ENCODE measurements at places on chromosomes 13 and 19.

GRCh38 chr13:96279904-96280303, 190.0 kb downstream of the HS6ST3 start:
- DNase-seq, result no peak

DNA sequence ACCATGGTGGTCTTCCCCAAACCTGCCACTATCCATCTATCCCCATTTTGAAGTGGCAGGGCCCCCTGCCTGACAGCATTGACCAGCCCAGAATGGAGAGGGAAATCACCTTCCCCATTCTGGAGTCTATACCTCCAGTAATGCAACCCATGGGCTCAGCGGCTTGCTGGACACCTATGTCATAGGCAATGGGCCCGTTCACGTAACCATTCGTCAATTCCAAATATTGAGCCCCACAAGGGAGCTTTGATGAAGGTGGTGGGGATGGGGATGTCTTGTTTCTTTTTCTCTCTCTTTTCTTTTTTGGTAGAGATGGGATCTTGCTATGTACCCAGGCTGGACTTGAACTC, 63.1 kb downstream of the AP1M1 start:
- no peak for DNase-seq

DNA sequence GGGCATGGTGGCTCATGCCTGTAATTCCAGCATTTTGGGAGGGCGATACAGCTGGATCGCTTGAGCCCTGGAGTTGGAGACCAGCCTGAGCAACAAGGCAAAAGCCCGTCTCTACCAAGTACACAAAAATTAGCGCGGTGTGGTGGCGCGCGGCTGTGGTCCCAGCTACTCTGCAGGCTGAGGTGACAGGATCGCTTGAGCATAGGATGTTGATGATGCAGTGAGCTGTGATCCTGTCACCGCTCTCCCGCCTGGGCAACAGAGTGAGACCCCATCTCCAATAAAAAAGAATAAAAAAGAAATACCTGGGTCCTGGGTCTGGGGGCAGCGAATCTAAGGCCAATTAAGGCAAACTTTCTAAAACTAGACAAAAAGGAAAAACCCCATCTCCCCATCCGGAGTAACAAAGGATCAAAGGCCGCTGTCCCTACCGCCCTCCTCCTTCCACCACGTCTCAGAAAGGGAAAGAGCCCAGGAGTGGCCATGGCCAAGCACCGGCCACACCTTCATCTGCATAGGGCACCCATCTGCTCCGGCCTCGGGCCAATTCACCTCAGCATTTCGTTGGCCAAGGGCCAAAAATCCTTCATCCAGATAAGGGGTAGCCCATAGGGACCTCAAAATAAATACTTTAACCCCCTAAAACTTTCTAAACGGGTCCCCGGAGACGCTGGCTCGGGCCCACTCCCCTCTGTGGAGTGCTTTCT, 851 bp downstream of the ZNF320 start:
- peak; percentile 6 for DNase-seq

DNA sequence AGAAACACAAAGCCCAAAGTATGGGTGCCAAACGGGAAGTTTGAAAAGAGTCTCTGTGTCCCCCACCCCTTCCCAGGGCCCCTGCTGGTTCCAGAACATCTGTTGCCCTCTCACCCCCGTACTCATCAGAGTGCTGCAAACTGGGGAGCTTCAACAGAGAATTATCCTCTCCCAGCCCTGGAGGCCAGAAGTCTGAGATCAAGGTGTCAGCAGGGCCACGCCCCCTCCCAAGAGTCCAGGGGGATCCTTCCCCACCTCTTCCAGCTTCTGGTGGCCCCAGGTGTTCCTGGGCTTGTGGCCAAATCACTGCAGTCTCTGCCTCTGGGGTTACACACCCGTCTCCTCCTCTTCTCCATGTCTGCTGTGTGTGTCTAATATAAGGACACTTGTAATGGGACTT, 183.4 kb downstream of the PTPRS start:
- no peak for DNase-seq

DNA sequence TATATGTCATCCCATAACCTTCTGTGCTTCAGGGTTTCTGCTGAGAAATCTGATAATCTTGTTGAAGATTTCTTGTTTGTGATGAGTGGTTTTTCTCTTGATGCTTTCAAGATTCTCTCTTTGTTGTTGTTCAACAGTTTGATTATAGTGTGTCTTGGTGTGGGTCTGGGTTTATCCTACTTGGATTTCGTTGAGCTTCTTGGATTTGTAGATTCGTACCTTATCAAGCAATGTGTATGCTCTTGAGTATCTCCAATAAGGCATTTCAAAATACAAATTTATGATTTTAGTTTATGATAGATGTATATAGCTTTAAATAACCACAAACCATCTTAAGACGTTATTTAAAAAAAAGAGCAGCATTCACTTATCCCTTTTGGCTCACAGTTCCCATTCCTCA, 57.5 kb downstream of the URI1 start:
- no peak for DNase-seq

GRCh38 chr19:43316591-43317319, 36.7 kb upstream of the CD177 start:
- no peak for DNase-seq

- DNase-seq, result no peak
Measured at GRCh38 chr13:110932588-110932987, 17.7 kb upstream of the ANKRD10 start.

DNA sequence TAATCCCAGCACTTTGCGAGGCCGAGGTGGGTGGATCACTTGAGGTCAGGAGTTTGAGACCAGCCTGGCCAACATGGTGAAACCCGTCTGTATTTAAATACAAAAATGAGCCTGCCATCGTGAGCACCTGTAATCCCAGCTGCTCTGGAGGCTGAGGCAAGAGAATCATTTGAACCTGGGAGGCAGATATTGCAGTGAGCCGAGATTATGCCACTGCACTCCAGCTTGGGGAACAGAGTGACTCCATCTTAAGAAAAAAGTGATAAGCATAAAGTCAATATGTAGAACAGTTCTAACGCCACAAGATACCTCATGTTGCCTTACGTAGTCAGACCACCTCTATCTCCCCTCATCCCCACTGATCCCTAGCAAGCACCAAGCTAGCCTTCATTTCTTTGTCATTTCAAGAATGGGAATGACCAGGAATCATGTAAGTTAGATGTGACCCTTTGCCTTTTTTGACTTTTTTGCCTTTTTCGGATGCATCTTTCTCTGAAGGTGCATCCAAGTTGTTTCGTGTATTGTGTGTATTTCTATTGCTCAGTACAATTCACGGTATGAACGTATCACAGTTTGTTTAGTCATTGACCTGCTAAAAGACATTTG, 6.4 kb downstream of the RPL21 start:
- no peak for DNase-seq

DNA sequence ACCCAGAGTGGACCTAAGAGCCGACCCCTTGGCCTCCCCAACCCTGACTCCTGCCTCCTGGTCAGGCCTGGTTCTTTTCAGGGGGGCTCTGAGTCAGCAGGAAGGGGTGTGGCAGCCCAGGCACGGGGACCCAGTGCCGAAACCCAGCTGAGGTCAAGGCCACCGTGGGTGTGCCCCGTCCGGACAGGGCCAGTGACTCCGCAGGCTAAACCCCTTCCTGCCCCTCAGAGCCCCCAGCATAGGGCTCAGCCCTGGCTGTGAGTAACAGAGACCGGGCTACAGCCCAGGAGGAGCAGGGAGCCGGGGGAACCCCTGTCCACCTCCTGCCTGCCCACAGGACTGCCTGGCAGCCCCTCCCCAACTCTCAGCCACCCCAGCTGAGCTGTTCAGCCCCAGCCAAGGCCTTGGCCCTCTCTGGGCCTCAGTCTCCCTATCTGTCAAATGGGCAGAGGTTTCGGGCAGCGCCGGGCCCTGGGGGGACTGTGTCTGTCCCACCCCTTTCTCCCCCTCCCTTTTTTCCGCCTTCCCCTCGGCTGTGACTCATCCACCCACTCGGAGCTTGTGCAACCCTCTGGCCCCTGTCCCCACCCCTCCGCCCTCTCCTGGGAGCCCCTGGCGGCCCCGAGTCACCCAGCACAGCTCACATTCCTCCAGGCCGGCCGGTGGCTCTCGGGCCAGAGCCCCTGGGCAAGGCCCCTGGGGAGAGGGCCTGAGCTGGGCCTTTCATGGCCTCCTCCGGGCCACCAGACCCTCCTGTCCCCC, 8.6 kb downstream of the ZBTB7A start:
- peak; percentile 74 for DNase-seq

- no peak for DNase-seq
Measured at GRCh38 chr13:112531263-112531794, 56.6 kb downstream of the TUBGCP3 start.

DNA sequence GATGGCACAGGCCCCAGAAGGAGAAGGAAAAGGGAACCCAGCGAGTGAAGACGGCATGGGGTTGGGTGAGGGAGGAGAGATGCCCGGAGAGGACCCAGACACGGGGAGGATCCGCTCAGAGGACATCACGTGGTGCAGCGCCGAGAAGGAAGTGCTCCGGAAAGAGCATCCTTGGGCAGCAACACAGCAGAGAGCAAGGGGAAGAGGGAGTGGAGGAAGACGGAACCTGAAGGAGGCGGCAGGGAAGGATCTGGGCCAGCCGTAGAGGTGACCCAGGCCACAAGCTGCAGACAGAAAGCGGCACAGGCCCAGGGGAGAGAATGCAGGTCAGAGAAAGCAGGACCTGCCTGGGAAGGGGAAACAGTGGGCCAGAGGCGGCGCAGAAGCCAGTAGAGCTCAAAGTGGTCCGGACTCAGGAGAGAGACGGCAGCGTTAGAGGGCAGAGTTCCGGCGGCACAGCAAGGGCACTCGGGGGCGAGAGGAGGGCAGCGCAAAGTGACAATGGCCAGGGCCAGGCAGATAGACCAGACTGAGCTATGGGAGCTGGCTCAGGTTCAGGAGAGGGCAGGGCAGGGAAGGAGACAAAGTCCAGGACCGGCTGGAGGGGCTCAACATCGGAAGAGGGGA, 1.1 kb downstream of the PPP1R12C start:
- DNase-seq, result peak; percentile 50

DNA sequence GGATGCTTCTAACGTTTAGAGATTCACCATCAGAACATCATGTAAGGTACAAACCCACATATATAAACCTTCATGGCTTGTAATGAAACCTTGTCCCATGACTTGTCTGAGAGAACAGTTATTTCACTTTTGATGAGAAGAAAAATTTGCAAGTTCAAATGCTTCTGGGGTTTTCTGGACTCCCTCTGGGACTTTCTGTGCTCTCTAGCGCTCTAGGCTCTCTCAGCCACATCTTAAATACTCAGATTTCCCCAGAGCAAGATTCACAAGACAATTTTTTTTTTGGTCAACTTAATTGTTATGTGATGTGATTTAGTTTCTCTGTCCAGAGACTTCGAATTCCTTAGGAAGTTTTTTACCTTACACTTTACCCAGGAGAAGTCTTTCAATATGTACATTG, 282.8 kb upstream of the EDNRB start:
- DNase-seq, result no peak

GRCh38 chr13:24056616-24057137, 103.8 kb upstream of the SPATA13 start:
- no peak for DNase-seq

GRCh38 chr13:29901710-29902631, 51.6 kb upstream of the UBL3 start:
- DNase-seq, result peak; percentile 96

- no peak for DNase-seq
Measured at GRCh38 chr19:10593820-10594637, 6.9 kb upstream of the AP1M2 start.

DNA sequence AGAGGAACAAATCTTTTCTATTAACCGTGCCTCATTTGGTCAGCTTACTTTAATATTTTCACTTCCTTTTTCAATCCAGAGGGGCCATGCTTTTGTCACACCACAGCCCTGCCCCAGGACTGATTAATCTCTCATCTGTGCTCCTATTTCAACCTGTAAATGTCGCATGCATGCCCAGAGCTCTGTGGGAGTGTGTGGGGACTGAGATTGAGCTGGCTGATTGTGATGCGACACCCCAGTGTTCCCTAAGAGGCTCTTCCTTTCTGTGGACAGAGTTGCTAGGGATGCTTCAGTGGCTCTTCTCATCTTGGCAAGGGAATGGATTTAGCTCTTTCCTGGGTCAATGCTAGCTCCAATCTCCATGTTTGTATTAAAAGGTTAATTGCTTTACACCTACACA, 249.6 kb downstream of the TDRD3 start:
- no peak for DNase-seq

GRCh38 chr19:55071129-55071502, 4.6 kb upstream of the EPS8L1 start:
- DNase-seq, result peak; percentile 38

- DNase-seq, result no peak
Measured at GRCh38 chr13:111329641-111330040, 9.2 kb downstream of the TEX29 start.

DNA sequence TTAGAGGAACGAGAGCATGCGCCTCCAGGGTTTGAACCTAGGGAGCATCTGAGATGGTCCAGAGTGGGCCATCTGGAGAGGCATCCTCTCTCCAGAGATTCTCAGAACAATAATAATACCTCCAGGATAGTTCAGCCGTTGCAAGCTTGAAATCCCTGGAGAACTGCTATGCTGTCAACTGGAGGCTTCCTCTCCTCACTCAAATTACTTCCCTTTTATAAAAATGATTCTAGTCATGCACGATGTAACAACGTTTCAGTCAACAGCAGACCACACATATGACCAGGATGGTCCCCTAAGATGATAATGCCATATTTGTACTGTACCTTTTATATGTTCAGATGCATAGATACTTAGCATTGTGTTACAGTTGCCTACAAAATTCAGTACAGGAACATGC, 108.7 kb downstream of the SHISA2 start:
- DNase-seq, result no peak

DNA sequence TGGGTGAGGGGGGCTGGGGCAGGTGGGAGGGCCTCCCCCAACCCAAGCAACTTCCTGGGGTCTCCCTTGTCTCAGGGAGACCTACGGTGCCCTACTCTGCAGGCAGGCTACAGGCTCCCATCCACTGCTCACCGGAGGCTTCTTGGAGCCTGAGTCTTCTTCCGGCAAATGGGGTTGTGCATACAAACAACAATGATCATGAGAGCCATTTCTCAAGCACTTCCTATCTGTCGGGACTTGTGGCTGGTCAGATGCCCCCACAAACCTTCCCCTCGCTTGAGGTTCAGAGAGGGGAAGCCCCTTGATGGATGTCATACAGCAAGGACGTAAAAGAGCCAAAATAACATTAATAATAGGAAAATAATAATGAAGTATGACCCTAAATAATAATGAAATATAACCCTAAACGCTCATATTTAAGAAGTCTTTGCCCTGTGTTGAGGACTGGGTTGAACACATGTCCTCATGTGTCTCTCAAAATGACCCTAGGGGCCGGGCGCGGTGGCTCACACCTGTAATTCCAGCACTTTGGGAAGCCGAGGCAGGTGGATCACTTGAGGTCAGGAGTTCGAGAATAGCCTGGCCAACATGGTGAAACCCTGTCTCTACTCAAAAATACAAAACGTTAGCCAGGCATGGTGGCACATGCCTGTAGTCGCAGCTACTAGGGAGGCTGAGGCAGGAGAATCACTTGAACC, 727 bp downstream of the CD37 start:
- DNase-seq, result no peak
